ENCODE measurements at places on chromosomes 2 and 18.
A peak's percentile ranks its signal among the peaks of the same experiment; 100 is the strongest.

- DNase-seq = no peak
These were observed 22.0 kb downstream of the MYL12B start for GRCh38 chr18:3283908-3284307.

- no peak for DNase-seq
These were observed 93.7 kb downstream of the LOXHD1 start for GRCh38 chr18:46563317-46563716.

- DNase-seq = no peak
These were observed 2.3 kb downstream of the KCNE4 start for GRCh38 chr2:223054193-223054781.

- DNase-seq = no peak
These were observed 18.6 kb downstream of the UNC80 start for GRCh38 chr2:209790066-209790728.

- no peak for DNase-seq
These were observed 71.2 kb downstream of the MBP start for GRCh38 chr18:77061281-77061945.

- DNase-seq = no peak
These were observed 117.7 kb downstream of the CRIM1 start for GRCh38 chr2:36473230-36473629.

GRCh38 chr2:70116936-70117552, 29.8 kb downstream of the PCBP1 start:
- DNase-seq = no peak

- DNase-seq = no peak
These were observed 116.8 kb downstream of the NDUFA10 start for GRCh38 chr2:239908308-239908707.

- no peak for DNase-seq
These were observed 20.8 kb upstream of the IL1RL1 start for GRCh38 chr2:102290594-102290993.

GRCh38 chr2:38376346-38377049, 575 bp downstream of the ATL2 start:
- peak; percentile 71 for DNase-seq

DNA sequence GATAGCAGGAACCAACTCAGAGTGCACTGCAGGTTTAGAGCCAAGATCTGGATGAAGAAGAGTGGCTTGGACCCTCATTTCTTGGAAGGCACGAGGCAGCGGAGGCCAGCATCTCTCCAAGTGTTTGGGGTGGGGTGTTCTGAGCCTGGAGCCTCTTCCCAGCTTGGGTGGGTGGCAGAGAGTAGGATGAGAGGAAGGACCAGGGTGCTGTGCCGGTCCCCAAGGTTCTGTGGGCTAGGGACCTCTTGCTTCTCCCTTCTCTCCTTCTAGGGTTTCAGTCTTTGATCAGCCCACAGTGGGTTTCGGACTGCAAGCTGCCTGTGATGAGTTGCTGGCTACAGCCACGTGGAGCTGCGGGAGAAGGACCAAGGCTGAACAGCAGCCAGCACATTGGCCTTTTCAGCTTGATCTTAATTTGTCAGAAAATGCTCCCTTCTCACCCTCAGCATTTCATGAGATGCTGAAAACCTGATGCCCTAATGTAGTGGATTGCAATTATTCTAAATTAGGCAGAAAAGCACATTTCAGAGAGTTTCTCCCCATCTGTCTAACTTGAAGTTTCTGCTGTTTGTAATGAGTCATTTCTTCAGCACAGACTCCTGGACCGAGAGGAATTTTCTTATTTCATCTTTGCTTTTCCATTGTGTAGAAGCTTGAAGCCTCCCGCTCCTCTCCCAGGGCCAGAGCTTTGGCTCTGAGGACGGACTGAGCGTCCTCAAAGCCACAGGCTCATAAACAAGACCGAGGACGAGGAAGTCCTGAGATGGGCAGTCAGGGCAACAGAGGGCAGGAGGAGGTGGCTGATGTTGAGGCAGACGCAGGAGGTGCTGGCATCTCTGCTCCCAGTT, 99.1 kb upstream of the HDAC4 start:
- DNase-seq = no peak

DNA sequence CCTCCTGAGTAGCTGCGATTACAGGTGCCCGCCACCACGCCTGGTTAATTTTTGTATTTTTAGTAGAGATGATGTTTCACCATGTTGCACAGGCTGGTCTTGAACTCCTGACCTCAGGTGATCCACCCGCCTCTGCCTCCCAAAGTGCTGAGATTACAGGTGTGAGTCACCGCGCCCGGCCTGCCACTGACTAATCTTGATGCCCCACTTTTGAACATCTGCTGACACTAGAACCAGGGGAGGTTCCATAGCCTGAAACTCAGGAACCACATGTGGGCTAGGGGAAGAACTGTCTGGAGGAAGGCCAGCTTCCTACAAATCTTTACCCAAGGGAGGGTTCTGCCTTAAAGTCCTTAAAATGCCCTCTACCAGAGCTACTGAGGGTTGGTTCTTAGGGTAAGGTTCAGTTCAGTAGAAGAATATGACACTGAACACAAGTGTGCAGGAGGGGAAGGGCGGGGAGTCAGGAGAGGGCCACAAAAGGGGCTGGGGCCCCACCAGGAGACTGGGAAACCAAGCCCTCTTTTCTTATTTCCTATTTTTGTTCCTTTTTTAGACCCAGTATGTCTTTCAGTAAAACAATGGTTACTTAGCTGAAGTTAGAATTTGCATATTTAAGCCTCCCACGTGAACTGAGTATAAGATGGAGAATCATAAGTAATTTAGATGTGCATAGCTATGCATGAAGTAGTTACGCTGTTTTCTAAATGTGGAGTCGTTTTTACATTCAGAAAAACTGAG, 6.3 kb upstream of the RAB31 start:
- no peak for DNase-seq

DNA sequence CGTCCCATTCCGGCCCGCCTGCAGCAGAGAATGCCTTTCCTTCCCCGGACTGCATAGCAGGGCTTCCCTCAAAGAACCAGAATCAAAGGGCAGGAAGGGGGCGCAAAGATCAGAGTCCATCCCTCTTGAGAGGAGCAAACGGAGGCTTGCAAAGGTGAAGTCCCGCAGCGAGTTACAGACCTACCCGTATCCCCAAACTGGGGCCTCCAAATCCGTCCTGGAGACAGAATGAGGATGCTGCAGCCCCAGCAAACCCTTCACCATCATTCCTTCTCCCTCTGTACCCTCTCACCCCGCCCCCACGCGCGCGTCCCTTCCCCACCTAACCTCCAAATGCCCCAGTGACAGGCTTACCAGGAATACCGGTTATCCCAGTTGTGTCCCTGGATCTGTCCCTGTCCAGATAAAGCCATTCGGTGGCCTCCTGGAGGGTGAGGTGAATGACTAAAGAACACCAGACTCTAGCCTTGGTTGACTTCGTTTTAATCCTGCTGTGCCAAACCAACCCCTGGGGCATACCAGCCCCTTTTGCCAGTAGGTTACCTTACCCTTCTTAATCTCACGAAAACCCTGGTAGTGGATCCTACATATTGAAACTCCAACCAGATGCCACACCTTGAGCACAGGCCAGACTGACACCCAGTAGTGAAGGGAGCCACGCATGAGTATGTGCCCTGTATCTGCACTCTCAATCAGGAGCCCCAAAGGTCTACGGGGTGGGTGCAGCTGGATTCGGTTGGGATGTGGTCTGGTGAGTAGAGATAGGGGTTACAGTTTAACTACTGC, 961 bp upstream of the SLC40A1 start:
- no peak for DNase-seq

GRCh38 chr2:8522687-8523086, 159.2 kb upstream of the ID2 start:
- no peak for DNase-seq

- DNase-seq = no peak
These were observed at the start of gene TUBA4B for GRCh38 chr2:219252900-219253752. TUBA4B (plus strand) TSS chr2:219253243; CDS start chr2:219253408, 165 bp downstream.

DNA sequence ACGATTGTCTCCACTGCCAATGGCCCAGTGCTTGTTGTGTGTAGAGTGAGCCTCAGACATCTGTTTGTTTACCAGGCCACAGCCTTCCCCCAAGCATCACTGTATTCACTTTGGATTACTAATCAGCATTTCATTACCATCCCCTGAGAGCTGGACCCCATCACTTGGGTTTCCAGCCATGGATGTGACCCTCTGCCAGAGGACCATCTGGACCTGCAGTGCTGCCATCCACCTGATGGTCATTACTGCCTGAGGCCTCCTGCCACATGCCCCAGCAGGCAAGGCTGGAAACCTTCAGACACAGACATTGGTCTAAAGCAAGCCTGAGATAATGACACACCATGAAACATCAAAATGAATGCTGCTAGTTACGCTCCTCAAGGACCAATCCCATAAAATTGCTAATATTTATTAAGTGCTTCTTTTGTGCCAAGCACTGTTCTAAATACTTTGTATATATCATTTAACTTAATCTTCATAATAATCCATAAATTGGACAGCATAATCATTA, 2096.3 kb upstream of the CELF4 start:
- DNase-seq = no peak

- no peak for DNase-seq
These were observed 757 bp downstream of the HDHD2 start for GRCh38 chr18:47149457-47150028.

GRCh38 chr18:78768221-78768620, 211.4 kb upstream of the SALL3 start:
- no peak for DNase-seq

DNA sequence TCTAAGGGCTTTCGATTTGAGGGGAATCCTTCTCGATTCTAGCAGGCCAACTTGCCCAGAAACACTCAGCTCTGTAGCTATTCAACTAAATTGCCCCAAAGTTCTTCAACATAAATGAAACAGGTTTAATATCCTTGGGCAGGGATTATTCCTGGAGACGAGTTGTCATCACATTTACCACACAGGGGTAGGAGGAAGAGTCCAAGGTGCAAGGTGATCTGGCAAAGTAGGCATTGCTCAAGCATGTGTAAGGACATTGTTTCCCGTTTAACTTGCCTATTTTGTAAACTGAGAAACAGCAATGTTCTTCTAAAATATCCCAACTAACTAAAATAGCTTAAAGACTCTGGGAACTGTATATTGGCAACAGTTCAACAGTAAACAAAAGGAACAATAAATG, 814.3 kb downstream of the BCL11A start:
- DNase-seq = no peak

All from GM12891 (cell line).